ENCODE measurements at places on chromosomes 2 and 18.

- DNase-seq: no peak
Measured at GRCh38 chr2:167686691-167687090, 560.7 kb downstream of the STK39 start.

GRCh38 chr2:182717816-182718215 is 1.8 kb downstream of the DNAJC10 start:
- DNase-seq: no peak

- DNase-seq: no peak
Measured at GRCh38 chr18:22467760-22468553, 50.2 kb upstream of the CTAGE1 start.

- DNase-seq: no peak
Measured at GRCh38 chr2:189506514-189506976, 65.3 kb downstream of the WDR75 start.

DNA sequence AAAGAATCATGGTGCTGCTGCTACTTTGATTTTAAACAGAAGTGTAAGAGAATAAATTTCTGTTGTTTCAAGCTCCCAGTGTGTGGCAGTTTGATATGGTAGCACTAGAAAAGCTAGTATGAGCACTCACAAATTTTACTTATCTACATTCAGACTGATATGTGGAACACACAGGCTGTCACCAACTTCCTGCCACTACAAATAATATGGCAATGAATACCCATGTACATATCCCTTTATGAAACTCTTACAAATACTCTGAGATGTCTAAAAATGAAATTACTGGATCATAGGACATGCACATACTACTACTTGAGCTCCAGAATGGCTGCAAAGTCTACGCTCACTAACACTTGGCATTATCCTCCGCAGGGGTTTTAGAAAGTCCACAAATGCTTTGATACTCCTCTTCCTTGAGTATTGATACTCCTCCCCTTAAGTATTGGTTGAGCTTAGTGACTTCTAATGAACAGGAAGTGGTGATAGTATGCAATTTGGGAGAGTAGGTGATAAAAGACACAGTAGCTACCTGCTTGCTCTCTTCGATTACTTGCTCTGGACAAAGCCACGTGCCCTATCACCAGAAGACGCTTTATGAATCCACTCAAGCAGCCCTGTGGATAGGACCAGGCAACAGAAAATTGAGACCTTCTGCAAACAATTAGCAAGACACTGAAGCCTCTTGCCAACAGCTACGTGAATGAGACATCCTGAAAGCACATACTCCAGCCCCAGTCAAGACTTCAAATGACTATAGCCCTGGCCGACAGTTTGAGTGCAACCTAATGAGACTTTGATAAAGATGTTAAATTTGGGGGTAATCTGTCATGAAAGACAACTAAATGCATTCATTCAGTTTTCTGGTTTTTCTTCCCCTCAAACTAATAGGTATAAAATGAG is 35.4 kb downstream of the FBXO11 start:
- no peak for DNase-seq

GRCh38 chr2:57869758-57870344 is 176.8 kb upstream of the VRK2 start:
- DNase-seq: no peak

DNA sequence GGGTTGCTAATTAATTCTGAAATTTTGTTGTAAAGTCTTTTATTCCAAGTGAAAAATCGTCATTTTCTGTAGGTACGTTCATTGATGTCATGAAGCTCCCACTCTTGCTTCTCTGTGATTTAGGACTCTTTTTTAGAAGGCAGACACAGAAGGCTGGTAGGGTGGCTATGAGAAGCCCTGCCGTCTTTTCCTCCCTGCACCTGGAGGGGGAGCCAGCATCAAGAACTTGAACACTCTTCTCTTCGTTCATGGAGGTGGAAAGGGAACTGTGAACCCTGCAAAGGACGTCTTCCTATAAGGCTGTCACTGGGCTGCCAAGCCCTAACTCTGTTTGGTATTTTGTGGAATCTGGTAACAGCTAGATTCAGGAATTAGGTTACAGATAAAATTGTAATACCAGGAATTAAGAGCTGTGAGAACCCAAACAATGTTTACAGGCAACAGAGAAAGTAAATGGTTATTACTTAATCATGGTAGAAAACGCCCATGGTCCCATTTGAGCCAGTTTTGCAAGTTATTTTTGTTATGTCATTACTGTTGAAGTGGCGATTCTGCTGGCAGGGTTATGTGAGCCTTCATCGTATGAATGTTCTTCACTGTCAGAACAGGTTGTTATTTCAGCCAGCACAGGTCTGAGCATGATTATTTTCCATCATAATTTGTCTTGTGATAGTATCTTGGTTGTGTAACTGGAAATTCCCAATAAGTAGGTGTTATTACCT is 112.2 kb downstream of the OSBPL6 start:
- peak; percentile 29 for DNase-seq

DNA sequence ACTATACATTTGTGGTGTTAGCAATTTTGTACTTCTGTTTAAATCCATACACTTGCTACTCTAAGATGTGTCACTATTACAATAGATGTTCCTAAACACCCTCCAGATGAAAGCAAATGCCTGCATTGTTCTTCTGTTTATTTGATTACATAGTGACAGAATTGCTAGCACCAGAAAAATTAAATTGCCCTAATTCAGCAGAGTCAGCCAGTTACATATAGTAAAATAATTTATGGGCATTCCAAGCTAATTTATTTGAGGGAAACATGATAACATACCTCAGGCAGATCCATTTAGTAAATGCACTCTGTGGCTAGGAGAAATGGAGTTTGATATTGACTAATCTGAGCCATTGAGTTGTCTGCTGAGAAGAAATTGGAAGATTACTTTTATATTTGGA is 347.1 kb upstream of the FSIP2 start:
- DNase-seq: no peak

DNA sequence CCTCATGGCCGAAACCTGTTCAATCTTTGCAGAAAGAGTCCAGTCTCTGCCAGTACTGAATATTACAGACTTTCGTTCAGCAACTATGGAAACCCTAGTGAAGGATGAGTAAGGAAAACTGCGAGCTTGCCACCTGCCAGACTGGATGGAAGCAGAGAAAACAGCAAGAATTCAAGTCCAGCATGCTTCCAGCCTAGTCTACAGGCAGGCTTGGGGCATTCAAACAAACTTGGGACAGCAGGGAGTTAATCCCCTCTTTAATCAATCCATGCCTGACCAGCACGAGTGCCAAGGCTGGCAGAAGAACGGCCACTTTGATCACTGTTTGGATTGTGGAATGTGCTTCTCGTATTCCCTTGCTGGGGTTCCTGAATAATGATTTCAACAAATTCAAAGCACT is 145.2 kb downstream of the EPHA4 start:
- DNase-seq: no peak

DNA sequence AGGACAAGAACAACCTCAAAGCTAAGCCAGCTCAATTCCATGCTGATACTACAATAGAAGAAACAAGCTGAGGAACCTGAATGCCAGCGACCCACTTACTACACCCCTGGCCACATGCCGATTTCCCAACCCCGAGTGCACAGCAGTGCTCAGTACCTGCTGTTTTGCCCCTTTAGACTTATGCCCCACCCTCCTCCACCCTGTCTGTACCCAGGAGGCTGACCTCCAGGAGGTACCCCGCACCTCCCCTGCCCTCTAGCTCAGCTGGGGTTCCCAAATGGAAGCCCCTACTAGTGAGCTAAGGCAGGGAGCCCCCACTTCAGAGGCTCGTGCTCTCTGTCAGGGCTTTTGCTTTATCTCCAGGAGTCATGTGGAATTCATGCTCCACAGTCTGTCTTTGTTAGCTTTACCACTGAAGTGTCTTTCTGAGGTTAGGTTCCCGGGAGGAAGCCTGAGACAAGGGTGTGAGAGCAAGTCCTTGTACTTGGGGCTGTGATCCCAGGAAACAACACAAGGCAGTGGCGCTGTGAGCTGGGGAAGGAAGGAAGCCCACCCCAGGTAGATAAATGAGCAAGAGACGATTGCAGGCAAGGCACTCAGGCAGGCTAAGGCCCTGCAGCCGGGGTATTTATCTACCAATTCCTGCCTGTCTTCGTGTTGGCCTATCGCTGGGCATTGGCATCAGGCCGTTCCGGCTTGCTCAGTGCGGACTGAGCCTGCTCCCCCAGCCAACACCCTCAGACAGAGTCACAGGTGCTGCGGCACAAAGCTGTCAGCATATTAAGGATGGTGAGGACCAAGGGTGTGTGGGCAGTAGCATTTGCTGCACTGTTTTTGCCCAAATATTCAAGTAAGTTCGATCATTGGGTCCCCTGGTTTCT is 220.5 kb downstream of the CYP26B1 start:
- DNase-seq: no peak

DNA sequence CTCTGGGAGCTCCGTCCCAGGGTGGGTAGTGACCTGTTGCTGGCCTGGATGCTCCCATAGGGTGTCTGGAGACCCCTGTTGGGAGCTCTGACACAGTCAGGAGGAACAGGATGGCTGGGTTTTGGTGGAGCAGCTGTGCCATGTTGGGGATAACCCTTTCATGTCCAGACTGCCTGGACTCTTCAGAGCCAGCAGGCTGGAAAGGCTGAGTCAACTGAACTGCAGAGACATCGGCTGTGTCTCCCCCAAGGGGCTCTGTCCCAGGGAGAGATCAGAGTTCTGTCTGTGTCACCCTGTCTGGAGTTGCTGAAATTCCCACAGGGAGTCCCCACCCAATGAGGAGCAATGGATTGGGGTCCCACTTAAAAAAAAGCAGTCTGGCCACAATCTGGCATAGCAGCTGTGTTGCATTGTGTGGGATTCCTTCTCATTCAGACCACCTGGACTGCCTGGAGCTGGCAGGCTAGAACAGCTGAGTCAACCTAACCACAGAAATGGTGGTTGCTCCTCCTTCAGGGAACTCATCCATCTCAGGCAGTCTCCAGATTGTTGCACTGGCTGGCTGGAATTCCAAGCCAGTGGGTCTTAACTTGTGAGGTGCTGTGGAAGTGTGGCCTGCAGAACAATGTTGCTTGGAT is 37.2 kb downstream of the AGPS start:
- DNase-seq: no peak

DNA sequence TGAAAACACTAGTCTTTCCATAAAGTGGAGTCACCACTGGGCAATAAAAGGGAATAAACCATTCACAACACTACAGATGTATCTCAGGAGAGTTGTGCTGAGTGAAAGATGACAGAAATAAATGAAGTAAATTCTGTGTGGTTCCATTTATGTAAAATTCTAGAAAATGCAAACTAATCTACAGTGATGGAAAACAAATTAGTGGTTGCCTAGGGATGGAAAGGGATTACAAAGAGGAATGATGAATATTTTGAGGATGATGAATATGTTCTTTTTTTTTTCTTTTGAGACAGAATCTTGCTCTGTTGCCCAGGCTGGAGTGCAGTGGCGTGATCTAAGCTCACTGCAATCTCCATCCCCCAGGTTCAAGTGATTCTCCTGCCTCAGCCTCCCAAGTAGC is 123.0 kb downstream of the MAPK4 start:
- DNase-seq: no peak

DNA sequence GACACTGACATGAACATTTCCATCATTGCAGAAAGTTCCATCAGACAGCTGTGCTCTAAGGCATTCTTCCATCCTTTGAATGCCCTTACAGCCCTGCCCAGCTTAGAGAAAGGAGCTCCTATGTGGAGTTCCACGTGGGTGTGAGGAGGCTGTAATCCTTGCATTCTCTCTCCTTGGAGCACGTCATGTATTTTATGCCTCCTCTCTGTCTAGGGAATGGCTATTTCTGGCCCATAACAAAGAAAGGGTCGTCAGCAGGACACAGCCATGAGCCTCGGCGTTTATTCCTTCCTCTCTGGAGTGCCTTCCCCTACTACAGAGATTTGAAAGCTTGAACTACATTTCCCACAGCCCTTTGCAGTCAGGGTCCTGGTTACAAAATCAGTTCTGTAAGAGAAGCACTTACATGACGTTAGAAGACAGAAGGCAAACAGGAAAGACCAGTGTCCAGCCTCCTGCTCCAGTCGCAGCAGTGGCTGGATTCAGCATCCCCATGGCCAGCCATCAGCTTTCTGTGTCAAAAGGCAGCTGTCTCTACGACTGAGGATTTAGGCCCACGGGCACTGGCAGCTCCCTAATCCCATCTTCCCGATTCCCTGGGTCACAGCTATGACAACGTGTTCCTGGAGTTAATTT is 234.9 kb downstream of the TFCP2L1 start:
- no peak for DNase-seq

- DNase-seq: peak; percentile 42
Measured at GRCh38 chr2:178279142-178279541, 84.8 kb downstream of the OSBPL6 start.

- no peak for DNase-seq
Measured at GRCh38 chr18:73381016-73381698, 513.4 kb upstream of the NETO1 start.

DNA sequence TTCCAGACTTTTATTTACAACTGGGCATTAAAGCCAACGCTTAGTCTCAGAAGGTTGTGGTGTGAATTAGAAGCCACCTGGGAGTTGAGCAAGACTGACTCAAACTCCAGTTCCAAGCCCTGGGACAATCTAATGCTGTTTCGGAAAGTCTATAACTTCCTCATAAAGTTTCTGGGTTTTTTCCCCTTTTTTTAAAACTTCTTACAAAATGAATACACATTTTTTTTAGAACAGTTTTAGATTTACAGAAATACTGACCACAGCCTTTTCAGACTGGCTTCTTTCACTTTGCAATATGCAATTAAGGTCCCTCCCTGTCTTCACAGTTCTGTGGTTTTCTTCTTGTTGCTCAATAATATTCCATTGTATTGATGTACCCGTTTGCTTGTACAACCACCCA is 115.9 kb upstream of the TWIST2 start:
- no peak for DNase-seq

GRCh38 chr2:51224790-51225189 is 192.9 kb upstream of the NRXN1 start:
- no peak for DNase-seq

DNA sequence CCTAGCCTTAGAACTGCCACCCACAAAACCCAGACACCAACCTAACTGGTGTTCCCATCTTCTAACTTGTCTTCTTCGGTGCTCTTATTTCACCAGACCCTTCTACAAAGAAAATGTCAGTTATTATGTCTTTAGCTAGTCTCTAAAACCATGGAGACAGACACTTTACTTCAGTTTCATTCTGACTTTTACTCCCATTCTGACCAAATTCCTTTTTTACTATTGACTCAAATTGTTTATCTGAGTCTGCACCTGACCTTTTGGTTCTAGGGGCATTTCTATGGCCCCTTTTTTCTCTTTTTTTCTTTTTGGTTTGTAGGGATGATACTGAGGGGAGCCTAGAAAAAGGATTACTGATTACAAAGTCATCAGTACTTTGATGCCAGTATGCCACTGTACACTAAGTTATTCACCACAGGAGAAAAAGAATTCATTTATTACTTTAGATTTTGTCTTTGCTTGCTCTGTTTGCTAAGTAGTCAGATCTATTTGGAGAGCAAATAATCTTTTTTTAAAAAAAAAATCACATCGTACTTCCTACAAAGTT is 6.8 kb upstream of the SLC1A4 start:
- no peak for DNase-seq

- DNase-seq: no peak
Measured at GRCh38 chr2:75035444-75036353, 77.3 kb downstream of the POLE4 start.

DNA sequence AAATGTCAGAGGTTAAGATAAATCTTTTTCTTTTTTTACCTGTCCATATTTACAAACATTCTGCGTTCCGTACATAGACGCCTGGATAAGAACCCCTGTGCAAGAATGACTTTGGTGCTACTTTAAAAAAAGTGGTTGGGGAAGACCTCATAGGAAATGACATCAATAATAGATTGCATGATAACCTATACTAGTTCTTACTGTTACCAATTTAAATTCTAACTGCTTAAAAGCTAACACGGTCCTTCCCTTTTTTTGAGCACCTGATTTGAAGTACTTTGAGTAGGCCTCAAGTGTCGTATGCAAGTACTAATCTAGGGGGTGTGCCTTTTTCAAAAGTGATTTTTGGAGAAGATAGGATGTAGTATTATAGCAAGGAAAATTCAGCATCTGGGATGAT is 2.1 kb downstream of the SLC39A10 start:
- DNase-seq: no peak

All from neuronal stem cell (in vitro differentiated cells).